ENCODE measurements at places on chromosomes 3 and 15.

DNA sequence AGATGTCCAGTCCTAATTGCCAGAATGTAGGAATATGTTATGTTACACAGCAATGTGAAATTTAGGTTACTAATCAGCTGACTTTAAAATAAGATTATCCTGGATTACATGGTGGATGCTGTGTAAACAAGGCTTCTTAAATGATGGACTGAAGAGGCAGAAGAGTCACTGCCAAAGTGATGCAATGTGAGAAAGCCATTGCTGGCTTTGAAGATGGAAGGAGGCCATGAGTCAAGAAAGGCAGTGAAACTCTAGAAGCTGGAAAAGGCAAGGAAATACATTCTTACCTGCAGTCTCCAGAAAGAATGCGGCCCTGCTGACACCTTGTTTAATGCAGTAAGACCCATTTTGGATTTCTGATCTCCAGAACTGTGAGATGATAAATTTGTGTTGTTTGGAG lies 179.1 kb upstream of the ZPLD1 start:
- no peak for DNase-seq

DNA sequence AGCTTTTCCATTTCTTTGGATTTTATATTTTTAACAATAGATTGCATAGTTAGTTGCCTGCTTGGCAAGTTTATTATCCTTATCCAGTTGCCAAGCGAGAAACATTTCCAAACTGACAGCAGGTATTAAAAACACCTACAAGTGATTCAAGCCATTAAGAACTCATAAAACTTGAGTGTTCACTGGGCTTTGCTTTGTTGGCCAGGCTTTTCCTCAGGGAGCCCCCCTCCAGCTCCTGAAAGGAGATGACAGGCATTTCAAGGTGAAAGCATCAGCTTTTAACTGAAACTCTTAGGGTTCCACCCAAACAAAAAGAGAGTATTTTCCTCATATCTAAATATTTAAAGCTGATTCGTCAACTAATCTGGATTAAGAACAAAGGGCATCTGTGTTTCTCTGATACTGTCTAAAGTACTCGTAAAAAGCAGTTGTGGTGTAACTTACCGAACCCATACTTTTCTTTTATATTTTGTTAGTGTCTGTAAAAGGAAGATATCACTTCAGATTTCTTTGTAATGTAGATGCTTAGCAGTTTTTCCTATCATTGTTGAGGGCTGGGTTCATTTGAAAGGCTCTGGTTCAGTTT lies 363.4 kb downstream of the OTOL1 start:
- no peak for DNase-seq

DNA sequence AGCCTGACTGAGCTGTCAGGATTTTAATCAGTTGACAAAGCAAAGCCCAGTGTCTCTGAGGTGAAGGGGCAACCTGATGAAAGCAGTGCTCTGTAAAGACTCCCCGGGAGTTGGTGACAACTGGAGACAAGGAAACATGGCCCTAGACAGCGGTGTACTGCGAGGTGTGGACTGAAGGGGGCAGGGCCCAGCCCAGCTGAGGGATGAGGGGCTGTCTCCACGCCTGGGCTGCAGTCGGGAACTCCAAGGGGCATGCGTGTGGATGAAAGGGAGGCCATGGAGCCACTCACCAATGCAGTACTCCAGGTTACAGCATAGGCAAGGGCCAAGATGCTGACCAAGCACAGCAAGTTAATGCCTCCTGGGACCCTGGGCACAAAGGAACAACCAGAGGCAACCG lies 45.1 kb downstream of the SCAP start:
- no peak for DNase-seq

- no peak for DNase-seq
Measured at GRCh38 chr3:13145826-13146642, 72.8 kb upstream of the IQSEC1 start.

DNA sequence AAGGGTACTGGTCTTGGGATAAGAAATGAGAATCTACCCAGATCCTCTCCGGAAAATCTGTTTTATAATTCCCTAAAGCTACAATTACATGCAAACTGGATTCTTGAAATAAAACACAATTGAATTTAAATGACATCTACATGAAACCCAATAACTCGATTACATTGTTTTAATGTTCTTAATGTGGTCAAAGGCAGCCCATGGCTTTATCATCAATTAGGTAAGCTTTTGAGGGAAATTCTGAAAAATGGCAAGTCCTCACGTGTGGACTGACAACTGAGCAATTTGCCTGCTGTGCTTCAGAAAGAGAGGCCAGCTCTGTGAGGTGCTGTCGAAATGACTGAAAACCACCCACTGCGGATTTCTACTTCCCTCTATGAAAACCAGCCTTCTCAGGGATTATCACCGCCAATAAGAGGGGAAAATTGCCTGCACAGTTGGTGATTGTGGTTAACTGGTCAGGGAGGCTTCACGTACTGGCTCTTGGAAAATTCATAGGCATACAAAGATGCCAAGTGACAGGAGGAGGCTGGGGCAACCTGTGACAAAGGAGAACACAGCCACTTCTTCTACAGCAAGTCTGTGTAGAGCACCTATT lies 200.8 kb upstream of the SLCO3A1 start:
- DNase-seq: no peak

- no peak for DNase-seq
Measured at GRCh38 chr3:149776170-149776569, 16.2 kb downstream of the ANKUB1 start.
